Smooth muscle cell of the brain vasculature (primary cell): ENCODE measurements at places on chromosomes 7 and 10.

DNA sequence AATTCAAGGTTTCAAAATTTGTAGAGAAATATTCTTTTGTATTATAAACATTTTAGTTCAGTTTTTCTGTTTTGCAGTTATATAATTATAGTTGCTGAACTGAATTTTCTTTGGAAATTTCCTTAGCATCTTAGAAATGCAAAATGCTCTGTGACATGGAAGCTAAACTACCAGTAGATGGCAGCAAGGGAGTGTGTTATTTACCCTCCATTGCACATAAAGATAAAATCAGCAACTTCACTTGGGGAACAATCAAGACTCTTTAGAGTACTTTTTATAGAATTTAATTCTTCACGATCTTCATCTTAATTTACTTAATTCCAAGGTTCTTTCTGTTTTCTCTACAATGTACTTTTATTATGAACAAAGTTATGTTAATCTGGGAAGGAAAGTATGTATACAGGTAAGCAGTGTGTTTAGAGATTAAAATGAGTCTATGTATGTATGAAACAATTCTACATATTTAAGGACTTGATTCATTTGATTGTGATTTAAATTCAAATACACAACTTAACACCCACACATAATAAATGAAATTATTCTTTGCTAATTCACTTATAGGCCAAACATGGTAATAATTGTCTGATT is 404.2 kb downstream of the THSD7A start:
- peak; percentile 35 for DNase-seq

DNA sequence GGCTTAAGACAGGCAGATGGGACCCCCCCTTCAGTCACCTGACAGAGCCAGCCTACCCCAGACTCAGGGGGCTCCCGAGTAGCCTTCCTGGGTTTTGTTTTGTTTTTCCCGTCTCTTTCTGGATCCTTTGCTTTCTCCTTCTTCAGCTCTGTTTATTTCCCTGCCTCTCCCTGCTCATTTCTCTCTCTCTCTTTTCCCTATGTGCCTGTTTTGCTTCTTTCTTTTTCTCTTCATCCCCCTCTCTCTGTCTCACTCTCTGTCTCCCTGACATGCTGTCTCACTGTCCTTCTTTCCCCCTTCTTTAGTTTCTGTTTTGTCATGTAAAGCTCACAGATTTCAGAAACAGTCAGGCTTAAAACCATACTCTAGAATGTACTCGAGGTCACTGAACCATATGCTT is 38.2 kb upstream of the SLC29A3 start:
- no peak for DNase-seq

- no peak for DNase-seq
Observed at GRCh38 chr7:127782654-127783559, 130.9 kb downstream of the SND1 start.

DNA sequence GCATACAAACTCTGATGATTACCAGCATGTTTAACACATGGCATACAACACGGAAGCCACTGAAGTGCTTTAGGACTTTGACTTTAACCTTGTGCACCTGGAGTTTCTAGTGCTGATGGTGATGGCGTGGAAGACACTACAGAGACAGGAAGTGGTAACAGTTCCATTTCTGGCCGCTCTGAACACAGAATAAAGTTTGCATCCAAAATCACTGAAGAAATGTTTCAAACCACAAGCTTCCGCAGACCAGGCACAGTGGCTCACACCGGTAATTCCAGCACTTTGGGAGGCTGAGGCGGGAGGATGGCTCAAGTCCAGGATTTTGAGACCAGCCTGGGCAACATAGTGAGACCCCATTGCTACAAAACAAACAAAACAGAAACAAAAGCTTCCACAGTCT is 40.3 kb upstream of the TNPO3 start:
- DNase-seq: no peak

GRCh38 chr7:126449611-126450268 is 803.0 kb downstream of the GRM8 start:
- no peak for DNase-seq

GRCh38 chr10:22682237-22683139 is 31.9 kb downstream of the PIP4K2A start:
- DNase-seq: no peak

DNA sequence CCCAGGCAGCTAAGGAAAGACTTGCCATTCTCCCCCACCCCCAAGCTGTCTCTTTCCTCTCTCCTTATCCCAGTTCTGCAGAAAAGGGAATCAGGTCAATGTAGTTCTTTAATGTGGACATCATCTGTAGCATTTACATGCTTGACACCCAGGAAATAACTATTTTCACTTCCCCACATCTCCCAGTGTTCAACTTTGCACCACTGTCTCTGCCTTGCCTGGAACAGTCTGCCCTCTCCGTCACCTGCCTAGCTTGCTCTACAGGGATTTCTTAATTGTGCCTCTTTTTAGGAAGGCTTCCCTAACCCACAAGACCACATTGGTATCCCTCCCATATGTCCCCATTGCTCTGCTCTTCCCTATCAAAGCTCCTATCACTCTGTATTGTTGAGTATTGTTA is 45.9 kb upstream of the TOMM7 start:
- no peak for DNase-seq

- no peak for DNase-seq
Observed at GRCh38 chr10:101694674-101695403, at the start of gene FBXW4. Gene FBXW4 (minus strand): TSS chr10:101695170. CDS start chr10:101695105, 65 bp downstream.

DNA sequence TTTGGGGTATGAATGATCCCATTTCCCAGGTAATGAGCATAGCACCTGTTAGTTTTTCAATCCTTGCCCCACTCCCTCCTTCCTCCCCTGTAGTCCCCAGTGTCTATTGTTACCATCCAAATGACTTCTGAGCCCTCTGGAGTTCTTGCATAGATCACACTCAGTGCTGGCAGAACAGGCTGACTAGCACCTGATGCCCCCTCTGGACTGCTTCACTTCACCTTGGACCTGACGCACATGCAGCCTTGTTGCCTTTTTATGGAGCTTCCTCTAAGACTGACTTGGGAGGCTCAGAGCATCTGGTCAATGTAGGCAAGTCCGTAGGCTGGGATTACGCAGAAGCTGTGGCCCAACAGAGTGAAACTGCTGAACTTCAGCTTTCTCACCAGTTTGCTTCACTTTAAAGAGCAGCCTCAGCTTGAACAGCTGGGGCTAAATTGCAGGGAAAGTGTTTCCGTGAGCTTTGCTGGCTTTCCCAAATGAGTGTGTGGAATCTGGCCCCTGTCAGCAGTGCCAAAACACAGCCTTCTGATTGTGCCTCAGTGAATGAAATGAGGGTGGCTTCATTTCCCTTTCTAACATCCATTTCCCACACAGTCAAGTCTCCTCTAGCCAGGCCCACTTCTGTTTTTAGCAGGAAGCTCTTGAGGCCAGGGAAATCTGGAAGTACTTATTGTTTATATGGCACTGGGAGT is 48.5 kb downstream of the NXPH1 start:
- no peak for DNase-seq

DNA sequence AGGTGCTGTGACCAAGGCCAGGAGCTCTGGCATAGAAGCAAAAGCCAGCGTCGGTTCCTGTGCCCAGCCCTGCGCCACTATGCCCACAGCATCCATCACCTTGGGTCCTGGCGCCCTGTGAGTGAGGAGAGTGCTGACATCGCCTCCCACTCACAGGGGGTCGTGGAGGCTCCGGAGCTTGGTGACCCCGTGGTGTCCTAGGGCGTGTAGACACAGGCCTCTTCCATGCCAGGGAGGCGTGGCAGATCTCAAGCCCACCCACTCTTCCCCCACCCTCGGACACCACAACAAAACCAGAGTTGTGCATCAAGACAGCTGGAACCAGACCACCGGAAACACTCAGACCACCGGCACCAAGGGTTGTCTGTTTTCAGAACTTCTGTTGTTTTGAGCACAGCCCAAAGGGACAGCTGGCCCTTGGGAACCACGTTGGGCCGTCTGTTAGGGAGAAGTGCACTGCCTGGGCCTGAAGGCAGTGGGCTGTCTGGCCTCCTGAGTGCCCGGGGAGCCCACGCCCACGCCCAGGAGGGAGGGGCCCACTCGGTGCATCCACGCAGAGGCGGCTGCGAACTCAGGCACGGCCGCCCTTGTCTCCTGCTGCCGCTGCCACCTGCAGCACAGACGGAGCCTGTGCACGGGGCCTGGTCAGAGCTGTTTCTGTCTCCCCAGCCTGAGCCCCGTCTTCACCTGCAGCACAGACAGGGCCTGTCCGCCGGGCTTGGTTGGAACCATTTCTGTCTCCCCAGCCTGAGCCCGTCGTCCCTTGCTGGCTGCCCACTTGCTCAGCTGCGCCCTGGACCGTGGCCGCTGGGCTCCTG is 106.3 kb downstream of the INPP5A start:
- no peak for DNase-seq

- DNase-seq: no peak
Observed at GRCh38 chr10:52455098-52455497, 141.0 kb downstream of the DKK1 start.

GRCh38 chr7:88485821-88486220 is 179.1 kb upstream of the STEAP4 start:
- no peak for DNase-seq

DNA sequence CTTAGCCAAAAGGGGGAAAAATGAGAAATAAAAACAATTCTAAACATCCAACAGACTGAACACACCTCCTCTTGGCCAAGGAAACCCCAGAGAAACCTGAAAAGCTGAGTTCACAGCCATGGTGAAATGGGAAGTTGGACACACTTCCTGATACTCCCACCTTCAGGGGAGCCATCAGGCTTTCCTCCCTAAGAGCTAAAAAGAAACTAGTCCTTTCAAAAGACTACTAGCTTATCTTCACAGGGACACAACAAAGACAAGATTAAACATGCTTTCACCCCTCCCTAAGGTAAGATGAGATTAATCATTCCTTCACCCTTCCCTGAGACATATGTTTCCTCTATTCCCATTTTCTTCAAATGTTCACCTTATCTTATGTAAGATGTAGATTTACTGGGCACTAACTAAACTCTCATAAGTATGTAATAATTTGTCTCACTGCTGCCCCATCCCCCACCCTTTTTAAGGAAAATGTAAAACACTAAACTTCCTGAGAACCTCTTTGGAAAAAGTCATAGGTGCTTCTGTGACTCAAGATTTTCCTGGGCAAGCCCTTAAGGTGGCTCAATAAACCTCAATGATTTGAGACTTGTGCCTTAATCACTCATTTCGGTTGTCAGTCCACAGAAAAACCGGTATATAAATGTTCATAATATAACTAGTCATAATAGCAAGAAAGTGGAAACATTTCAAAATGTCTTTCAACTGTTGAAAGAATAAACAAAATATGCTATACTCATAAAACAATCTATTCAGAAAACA is 40.5 kb downstream of the HTR7 start:
- DNase-seq: no peak

DNA sequence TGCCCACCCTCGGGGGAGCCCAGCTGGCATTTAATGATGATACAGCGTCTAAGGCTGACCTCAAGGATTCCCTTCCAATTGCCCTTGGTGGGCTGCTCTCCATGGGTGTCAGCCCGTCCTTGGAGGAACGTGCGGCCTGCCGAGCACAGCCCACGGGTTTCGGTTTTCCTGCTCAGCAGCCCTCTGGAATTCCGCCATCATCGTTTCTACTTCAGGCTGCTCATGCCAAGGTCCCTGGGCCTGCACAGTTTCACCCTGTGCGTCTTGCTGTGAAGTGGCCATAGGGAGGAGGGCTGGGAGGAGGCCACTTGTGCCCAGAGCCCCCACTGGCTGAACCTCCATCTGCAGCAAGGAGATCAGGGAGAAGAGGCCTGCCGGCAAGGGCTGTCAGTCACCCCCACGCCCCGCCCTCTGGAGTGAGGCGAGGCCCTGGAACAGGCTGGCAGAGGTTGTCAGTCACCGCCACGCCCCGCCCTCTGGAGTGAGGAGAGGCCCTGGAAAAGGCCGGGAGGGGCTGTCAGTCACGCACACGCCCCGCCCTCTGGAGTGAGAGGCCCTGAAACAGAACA is 82.8 kb downstream of the CHST15 start:
- no peak for DNase-seq

GRCh38 chr7:102979670-102980069 is 66.9 kb downstream of the LRRC17 start:
- no peak for DNase-seq

GRCh38 chr10:80454513-80455460 is 677 bp downstream of the TSPAN14 start:
- DNase-seq: no peak

- DNase-seq: no peak
Observed at GRCh38 chr10:729213-729612, 39.7 kb upstream of the DIP2C start.

DNA sequence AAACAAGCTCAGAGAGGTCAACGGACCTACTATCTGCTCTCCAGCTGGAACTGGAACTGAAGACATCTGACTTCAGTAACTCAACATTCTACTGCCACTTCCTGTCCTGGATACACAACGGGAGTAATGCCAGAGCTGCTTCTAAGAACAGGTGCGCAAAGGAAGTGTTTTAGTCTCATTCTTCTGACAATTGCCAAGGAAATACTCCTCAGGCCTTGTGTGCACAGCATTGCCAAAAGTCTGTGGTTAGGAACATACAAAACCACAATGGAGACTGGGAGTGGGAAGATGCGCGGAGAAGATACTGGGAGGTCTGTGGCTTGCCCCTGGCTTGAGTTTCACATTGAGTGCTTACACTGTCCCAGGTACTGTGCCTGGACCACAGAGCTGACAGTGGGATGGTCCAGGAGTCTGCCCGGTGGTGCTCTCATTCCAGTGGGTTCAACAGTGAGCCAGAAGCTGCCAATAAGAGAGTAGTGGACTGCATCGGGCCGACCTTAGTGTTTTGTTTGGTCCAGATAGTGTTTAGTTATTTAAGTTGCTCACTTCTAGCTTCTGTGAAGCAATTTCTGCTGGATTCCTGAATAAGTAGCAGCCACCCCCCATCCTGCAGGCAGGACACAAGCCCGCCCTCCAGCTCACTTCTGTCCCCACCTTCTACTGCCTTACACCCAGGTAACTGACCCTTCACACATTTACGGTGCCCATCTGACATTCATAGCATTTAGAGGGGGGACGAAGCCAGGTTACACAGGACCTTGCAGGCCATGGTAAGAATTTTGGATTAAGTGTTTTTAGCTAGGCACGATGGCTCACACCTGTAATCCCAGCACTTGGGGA is 10.3 kb downstream of the TBL2 start:
- no peak for DNase-seq

- DNase-seq: no peak
Observed at GRCh38 chr7:139284252-139284896, 53.3 kb downstream of the UBN2 start.

- DNase-seq: no peak
Observed at GRCh38 chr10:15419279-15419874, 48.3 kb upstream of the FAM171A1 start.

GRCh38 chr10:117107238-117107637 is 30.8 kb downstream of the VAX1 start:
- DNase-seq: no peak

GRCh38 chr10:86301971-86302370 is 64.6 kb downstream of the GRID1 start:
- no peak for DNase-seq

- no peak for DNase-seq
Observed at GRCh38 chr7:130273933-130274255, 7.2 kb downstream of the CPA2 start.
